ENCODE measurements at places on chromosomes 3 and 15.

- DNase-seq: peak; percentile 43
These were observed 92.7 kb upstream of the GOLGA6L4 start for GRCh38 chr15:84142888-84143337.

GRCh38 chr3:121800906-121801305 lies 34.0 kb downstream of the IQCB1 start:
- no peak for DNase-seq

DNA sequence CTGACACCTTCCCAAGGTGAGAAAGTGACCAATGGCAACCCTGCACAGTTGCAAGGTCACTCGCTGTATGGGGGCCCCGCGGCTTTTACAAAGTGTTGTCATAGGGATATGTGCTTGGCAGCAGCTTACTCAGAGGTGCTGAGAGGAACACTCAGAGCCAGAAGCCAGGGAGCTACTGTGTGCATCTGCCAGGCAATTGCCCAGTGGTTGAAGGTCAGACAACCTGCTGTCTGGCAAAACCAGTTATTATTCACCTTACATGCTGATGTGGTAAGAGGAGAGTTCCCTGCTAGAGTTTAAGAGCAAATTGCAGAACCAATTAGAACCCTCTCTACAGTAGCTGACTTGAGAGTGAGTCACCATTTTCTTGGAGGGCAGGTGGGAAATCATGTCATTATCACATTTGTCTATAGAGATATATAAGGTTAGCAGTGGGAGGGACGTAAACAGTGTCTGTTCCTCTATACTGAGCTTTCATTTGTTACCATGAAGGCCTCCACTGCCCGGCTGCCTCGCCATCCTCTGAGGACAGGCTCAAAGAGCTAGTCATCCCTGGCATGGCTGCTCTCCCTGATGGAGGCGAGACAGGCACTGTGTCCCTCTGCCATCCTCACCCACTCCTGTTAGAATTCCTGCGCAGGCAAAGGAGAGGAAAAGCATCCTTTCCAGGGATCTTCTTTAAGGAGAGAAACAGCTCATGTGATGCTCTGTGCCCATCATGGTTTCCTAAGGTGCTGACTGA lies 274.4 kb downstream of the PLCL2 start:
- no peak for DNase-seq

DNA sequence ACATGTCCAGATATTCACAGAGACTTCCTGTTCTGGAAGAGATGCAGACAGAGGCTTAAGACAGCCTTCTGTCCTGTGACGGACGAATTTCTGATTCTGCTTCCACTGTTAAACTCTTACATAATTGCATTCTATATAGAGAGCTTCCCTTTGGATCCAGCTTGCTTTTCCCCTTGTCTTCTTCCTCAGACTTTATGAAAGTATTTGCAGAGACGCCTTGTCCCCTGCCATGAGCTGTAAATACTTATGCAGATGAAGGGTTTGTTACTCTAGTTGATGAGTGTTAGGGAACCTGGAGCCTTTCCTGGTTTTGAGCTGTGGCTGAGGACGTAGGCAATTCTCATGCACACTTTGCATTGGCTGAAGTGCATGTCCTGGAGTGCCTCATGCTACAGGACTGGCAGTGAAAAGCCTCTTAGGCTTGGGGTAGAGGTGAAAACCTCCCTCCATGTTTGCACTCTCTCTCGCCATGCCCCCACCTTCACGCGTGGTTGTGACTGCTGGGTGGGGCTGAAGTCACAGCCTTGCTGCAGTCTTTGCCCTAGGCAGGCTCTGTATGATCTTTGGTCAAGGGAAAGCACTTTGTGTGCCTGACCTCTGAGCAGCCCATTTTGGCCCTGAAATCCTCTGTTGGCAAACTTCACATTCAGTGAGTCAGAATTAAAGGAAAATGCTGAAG lies 286.6 kb downstream of the PTPRG start:
- no peak for DNase-seq

DNA sequence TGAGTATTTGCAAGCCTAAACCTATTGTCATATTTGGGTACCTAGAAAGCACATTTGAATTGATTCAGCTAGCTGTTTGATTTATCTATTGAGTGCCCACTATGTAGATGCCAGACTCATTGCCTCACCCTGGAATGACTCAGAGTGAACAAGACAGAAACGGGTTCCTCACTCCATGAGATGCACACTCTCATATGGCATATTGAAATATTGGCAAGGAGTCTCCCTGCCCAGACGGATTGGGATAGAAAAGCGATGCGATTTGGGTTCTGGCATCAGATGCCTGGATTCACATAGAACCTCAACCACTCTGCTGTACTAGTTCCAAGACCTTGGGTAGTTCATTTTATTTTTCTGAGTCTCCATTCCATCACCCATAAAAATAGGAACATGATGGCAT lies 22.5 kb downstream of the LRRN1 start:
- no peak for DNase-seq

GRCh38 chr3:189186101-189186500 lies 14.3 kb downstream of the TPRG1 start:
- no peak for DNase-seq

GRCh38 chr15:73597036-73597638 lies 36.1 kb downstream of the NPTN start:
- DNase-seq: no peak

Data from pulmonary artery endothelial cell (primary cell).